H1 (cell line): ENCODE measurements at places on chromosomes 3 and 15.

DNA sequence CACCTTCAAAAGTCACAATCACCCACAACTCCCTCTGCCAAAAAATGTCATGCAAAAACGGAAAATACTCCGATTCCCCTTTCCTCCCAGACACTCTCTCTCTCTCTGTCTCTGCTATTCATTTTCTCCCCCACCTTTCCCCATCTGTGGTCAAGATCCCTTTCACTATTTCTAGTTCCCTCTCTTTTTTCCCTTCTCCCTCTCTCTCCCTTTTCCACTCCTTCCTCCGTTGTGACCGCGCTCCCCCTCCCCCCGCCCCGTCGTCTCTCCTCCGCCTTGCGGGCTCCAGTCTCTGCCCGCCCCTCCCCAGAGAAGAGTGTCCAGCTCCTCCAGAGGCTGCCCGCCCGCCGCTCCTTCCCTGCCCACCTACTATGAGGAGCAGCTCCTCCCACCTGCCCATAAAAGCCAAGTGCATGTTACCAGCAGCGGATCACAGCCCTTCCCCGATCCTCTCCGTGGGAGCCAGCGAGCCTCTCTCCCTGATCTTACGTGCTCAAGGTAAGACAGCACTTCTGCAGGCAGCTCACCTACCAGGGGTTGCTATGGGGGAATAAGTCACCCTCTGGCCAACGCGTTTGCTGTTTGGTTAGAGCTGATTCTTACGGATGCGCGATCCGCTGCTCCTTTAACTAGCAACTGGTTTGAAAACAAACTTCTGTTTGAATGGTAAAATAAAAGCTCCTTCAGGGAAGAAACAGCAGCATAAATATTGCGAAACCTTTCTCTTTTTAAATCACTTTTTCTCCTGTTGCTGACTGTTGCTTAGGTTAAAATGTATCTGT, at the start of gene COL8A1:
Gene COL8A1, plus strand, starts transcription at position 428 of the 782 bp plus-strand sequence. CDS start 152,089 bp downstream, outside the sequence.
- H3K27me3 ChIP-seq, result peaks cover 18% of the 10 kb centered on the region
- peak; percentile 75 for DNase-seq
- H3K4me3 ChIP-seq, result peak within 1 kb of the TSS; percentile 76
- H3K4me1 ChIP-seq, result peaks cover 12% of the 10 kb centered on the region; the same call in 1 of the 2 replicates

GRCh38 chr3:145333931-145334330, 827.1 kb downstream of the PLOD2 start:
- no peaks in the 10 kb centered on the region for H3K4me1 ChIP-seq
- no peaks in the 10 kb centered on the region for H3K36me3 ChIP-seq
- no peak overlapping the region for H3K4me3 ChIP-seq
- no peak overlapping the region for H3K27ac ChIP-seq
- no peaks in the 10 kb centered on the region for H3K27me3 ChIP-seq

- peak; percentile 49 for DNase-seq
- no peaks in the 10 kb centered on the region for H3K4me1 ChIP-seq
- peak overlapping the region; percentile 90 for H3K4me3 ChIP-seq
These were observed 609 bp downstream of the RNF13 start for GRCh38 chr3:149813367-149814281.

- H3K27me3 ChIP-seq, result no peaks in the 10 kb centered on the region
- no peak for DNase-seq
- no peaks in the 10 kb centered on the region for H3K36me3 ChIP-seq
- peaks cover 3% of the 10 kb centered on the region for H3K4me1 ChIP-seq
These were observed 318.8 kb upstream of the NAALADL2 start for GRCh38 chr3:174540116-174540908.

GRCh38 chr3:56796202-56796601, 5.5 kb downstream of the ARHGEF3 start:
- H3K27me3 ChIP-seq, result peaks cover 4% of the 10 kb centered on the region; the same call in 1 of the 2 replicates
- no peak overlapping the region for H3K27ac ChIP-seq
- H3K4me1 ChIP-seq, result no peaks in the 10 kb centered on the region
- no peak overlapping the region for H3K4me3 ChIP-seq

DNA sequence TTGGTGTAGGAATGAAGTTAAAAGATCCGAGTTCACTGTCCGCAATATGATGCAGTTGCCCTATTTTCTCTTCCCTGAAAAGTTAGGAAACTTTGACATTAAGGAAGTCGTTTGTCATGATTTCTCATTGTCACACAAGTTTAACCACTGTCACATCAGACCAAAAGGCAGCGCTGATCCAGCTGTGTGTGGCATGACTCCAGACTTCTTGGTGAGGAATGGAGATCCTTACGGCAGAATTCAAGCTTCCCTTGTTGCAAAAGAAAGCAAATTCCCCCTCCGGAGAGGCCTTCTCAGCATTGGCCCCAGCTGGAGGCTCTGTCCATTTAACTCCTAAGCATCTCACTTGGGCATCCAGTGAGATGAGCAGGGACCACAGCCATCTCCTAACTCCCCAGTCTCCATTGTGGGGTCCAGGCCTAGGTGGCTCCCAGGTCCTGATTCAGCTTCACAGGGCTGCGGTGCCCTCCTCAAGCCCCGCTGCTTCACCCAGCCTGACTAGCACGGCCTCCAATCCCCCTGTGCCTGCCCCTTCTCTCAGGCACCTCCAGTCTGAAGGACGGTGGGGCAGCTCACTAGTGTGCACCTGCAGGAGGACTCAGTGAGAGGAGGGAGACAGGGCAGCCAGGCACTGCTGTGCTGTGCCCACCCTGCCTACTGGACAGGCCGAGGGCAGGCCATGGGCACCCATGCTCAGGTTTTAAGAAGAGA, 159.5 kb downstream of the CHSY1 start:
- H3K27me3 ChIP-seq, result no peaks in the 10 kb centered on the region
- H3K4me3 ChIP-seq, result no peak overlapping the region
- peaks cover 1% of the 10 kb centered on the region; the same call in 1 of the 2 replicates for H3K4me1 ChIP-seq
- H3K36me3 ChIP-seq, result no peaks in the 10 kb centered on the region

- no peaks in the 10 kb centered on the region for H3K36me3 ChIP-seq
- H3K27ac ChIP-seq, result no peak overlapping the region
- no peaks in the 10 kb centered on the region for H3K4me1 ChIP-seq
- H3K27me3 ChIP-seq, result no peaks in the 10 kb centered on the region
- DNase-seq, result no peak
- H3K4me3 ChIP-seq, result no peak overlapping the region
These were observed 66.7 kb downstream of the TRANK1 start for GRCh38 chr3:36877930-36878685.

DNA sequence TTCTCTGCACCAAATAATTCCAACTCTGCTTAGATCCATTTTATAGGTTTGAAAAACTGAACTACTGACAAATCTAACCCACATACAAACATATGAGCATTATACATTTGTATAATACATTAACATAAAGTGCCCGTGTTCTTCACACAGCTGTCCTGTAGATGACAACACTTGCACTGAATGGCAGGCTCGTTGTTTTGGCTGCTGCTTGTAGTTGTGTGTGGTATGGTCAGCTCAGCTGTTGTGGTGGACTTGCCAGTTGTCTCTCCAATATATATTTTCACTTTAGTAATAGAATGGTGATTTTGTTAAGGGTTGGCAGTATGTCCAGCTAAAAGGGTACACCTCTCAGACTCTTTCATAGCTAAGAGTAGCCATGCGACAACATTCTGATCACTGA, 30.5 kb downstream of the CHST2 start:
- no peaks in the 10 kb centered on the region for H3K27me3 ChIP-seq
- no peak overlapping the region for H3K27ac ChIP-seq
- H3K4me1 ChIP-seq, result no peaks in the 10 kb centered on the region

DNA sequence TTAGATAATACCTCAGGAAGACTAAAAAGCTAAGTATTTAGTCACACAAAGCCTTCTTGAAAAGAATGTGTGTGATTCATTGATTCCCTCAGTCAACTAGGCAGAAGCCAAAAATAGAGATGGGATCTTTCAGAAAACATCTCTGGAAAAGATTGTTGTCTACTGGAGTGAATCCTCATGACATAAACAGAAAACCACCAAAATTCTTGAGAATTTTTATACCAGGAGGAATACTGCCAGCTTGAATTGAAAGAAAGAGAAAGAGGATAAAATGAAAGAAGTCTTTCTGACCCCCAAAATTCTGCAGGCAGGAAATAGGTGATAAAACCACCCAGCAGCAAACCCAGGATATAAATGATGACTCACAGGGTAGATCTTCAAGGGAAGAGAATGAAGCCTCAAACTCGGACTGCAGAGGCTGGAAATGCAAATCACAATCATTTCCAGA, 363.1 kb upstream of the PLSCR5 start:
- no peak overlapping the region for H3K4me3 ChIP-seq
- H3K27ac ChIP-seq, result no peak overlapping the region
- no peaks in the 10 kb centered on the region for H3K36me3 ChIP-seq

DNA sequence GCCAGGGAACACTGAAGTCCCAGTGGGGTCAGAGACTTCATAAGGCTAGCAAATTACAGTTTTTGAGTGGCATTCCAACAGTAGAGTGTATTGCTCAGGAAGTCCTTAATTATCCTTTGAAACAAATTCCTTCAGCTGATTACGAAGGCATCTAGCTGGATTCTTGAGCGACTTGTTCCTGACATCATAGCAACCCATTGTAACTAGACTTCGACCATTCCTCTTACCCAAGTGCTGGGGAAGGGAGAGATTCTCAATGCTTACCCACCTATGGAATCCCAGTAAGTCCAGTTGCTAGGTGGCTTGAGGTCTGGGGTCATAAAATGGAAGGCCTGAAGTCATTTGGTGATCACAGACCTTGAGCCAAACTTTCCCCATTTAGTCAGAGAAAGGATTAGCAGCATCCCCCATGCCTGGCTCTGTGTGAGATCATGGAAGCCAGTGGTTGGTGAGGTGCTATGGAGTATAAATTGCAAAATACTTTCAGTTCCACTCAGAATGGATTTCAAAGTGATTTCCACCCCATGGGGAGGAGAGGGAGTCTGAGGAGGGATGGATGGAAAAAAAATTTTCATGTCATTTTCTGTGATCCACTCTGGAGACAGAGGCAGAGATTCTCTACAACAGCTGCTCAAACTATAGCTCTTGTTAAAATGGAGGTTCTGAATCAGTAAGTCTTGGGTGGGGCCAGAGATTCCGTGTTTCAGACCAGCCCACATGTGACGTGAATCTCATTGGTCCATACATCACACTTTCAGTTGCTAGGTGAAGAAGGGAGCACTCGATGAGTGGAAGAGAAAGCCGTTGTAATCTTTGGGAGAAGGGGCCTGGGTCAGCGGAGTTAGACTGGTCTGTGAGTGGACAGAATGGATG, 45.7 kb downstream of the CD86 start:
- no peaks in the 10 kb centered on the region for H3K4me1 ChIP-seq
- H3K36me3 ChIP-seq, result no peaks in the 10 kb centered on the region
- H3K27me3 ChIP-seq, result no peaks in the 10 kb centered on the region
- H3K4me3 ChIP-seq, result no peak overlapping the region
- no peak overlapping the region for H3K27ac ChIP-seq

- H3K4me3 ChIP-seq, result no peak overlapping the region
- no peak for DNase-seq
- H3K4me1 ChIP-seq, result no peaks in the 10 kb centered on the region
- H3K36me3 ChIP-seq, result no peaks in the 10 kb centered on the region
- no peaks in the 10 kb centered on the region for H3K27me3 ChIP-seq
- no peak overlapping the region for H3K27ac ChIP-seq
These were observed 15.3 kb downstream of the RLBP1 start for GRCh38 chr15:89205991-89206585.

- H3K36me3 ChIP-seq, result no peaks in the 10 kb centered on the region
- H3K4me3 ChIP-seq, result no peak overlapping the region
- no peak for DNase-seq
- peaks cover 8% of the 10 kb centered on the region; the same call in 1 of the 2 replicates for H3K4me1 ChIP-seq
- H3K27me3 ChIP-seq, result no peaks in the 10 kb centered on the region
- no peak overlapping the region for H3K27ac ChIP-seq
These were observed 57.6 kb upstream of the CHRM5 start for GRCh38 chr15:33910741-33911140.

DNA sequence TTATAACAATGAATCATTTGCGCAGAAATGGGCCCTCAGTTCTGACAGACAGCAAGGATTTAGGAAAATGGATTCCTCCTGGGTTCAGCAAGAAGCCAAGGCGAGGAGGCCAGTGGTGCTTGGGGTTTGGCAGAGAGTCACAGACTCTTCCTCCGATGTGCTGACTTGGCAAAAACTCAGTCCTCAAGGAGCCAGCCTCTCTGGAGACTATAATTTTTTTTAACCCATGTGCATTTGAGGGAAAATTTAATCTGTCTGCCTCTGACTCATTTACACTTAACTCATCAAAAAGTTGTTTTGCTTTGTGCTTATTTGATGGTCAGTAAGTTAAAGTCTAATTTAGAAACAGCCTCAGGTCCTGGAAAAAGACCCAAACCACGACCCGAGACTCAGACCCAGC, 34.2 kb upstream of the SLC24A5 start:
- no peak overlapping the region for H3K27ac ChIP-seq
- H3K4me1 ChIP-seq, result no peaks in the 10 kb centered on the region
- H3K36me3 ChIP-seq, result no peaks in the 10 kb centered on the region
- no peak overlapping the region for H3K4me3 ChIP-seq

GRCh38 chr3:18300916-18301315, 124.2 kb downstream of the SATB1 start:
- DNase-seq, result no peak
- H3K36me3 ChIP-seq, result no peaks in the 10 kb centered on the region
- H3K27ac ChIP-seq, result no peak overlapping the region
- no peaks in the 10 kb centered on the region for H3K27me3 ChIP-seq
- no peak overlapping the region for H3K4me3 ChIP-seq
